ENCODE measurements at places on chromosomes 12 and 14.
A peak's percentile ranks its signal among the peaks of the same experiment; 100 is the strongest.

GRCh38 chr14:98137131-98138025 lies 1134.6 kb downstream of the BCL11B start:
- no peak for DNase-seq

DNA sequence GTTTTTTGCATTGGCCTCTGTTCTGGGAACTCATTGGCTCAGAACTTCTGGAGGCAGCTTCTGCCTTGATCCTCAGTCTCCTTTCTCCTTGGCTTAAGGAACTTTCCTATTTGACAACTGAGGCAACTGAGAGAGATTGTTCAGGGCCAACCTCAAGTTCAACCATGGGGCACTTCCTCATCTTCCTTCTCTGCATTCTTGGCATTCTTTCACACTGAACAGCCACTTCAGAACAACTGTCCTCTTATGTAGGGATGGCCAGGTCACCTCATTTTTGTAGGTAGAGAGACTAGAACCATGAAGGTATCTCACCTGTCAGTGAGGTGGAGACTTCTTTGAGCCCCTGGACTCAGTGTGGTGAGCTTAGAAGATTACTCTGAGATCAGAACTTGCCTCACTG lies 63.0 kb upstream of the NRXN3 start:
- no peak for DNase-seq

GRCh38 chr14:64711039-64711438 lies 6.8 kb downstream of the PLEKHG3 start:
- DNase-seq: no peak

GRCh38 chr12:11578461-11578993 lies 70.9 kb upstream of the ETV6 start:
- DNase-seq: no peak

DNA sequence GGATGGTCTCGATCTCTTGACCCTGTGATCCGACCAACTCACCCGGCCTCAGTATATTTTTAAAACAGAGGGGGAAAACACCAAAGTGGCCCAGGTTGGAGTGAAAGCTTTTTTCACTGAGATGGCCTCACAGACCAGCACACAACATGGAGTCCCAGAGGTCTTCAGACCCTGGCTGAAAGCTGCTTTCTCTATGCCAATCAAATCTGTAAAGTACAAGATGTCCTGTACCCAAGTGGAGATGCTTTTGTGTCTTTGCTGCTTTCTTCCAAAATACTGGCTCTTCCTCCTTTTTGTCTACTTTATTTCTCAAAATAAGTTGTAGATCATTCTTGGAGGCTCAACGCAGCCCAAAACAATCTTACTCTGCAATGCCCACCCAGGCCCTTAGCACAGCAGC lies 214.8 kb downstream of the MED13L start:
- no peak for DNase-seq

- no peak for DNase-seq
Observed at GRCh38 chr14:88599761-88600439, 37.1 kb downstream of the ZC3H14 start.

GRCh38 chr14:46399049-46399448 lies 252.5 kb downstream of the RPL10L start:
- DNase-seq: no peak

GRCh38 chr12:58918469-58918844 lies 1.8 kb downstream of the LRIG3 start:
- DNase-seq: no peak

DNA sequence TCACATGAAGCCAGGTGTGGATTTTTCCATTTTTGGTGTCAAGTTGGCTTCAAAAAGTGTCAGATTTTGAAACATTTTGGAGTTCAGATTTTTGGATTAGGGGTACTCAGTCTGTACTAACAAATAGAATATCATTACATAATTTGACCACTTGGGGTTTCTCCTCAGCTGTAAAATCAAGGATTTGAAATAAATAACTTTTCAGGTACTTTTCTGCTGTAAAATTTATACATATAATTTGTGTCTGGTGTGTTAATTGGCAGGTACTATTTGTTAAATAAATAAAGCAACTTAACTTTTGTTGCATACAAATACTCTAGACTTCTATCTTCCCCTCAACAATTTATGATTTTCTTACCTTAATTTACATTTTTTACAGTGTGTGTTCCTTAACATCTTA lies 234.1 kb upstream of the PRICKLE1 start:
- no peak for DNase-seq

DNA sequence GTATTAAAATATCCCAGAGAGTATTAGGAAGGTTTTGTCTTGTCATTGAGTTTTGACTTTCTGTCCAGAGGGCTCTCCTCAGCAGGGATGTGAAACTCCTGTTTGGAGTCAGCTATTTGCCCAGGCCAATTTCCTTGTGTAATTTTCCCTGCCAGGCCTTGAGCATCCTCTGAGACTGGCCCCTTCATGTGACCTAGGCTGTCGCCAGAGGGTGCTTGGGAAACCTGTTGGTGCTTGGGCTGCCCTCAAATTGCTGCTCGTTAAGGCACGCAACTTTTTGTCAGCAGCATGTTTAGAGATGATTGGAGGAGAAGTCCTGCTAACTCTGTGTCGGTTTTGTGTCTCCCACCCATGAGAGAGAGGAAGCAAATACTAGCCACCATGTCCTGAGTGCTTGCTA lies 39.1 kb downstream of the IQSEC3 start:
- DNase-seq: no peak

- DNase-seq: no peak
Observed at GRCh38 chr14:25895740-25896139, 702.1 kb downstream of the NOVA1 start.

GRCh38 chr12:57086493-57087009 lies 2.4 kb upstream of the NAB2 start:
- DNase-seq: peak; percentile 31

DNA sequence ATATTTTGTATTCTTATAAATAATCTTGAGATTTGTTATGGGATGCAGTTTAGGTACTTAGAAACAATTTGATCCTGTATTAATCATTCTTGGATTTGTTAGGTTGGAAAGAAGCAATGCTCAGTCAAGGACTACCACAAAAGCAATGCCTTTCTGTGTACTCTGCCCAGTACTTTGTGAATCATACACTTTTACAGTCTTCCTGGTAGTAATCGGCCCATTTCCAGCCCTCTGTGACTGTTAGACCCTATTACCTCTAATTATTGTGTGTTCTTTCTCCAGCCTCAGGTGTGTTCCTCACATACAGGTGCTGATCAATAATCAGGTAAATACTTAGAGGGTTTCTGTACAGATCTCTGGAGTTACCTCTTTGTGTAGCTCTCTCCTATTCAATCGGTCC lies 609.0 kb downstream of the KCNH5 start:
- DNase-seq: no peak

GRCh38 chr14:60188696-60189095 lies 23.5 kb upstream of the DHRS7 start:
- no peak for DNase-seq

- DNase-seq: no peak
Observed at GRCh38 chr14:106528717-106529116, 1002.3 kb downstream of the TMEM121 start.

DNA sequence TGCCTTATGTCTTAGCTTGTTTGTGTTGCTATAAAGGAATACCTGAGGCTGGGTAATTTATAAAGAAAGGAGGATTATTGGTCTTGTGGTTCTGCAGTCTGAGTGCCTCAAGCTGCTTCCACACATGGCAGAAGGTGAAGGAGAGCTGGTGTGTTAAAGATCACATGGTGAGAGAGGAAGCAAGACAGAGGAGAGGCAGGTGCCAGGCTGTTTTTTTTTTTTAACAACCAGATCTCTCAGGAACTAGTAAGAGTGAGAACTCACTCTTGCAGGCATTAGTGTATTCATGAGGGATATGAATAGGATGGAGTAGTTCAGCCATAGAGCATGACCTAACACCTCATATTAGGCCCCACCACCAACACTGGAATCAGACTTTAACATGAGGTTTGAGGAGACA lies 123.4 kb downstream of the CMAS start:
- DNase-seq: no peak

DNA sequence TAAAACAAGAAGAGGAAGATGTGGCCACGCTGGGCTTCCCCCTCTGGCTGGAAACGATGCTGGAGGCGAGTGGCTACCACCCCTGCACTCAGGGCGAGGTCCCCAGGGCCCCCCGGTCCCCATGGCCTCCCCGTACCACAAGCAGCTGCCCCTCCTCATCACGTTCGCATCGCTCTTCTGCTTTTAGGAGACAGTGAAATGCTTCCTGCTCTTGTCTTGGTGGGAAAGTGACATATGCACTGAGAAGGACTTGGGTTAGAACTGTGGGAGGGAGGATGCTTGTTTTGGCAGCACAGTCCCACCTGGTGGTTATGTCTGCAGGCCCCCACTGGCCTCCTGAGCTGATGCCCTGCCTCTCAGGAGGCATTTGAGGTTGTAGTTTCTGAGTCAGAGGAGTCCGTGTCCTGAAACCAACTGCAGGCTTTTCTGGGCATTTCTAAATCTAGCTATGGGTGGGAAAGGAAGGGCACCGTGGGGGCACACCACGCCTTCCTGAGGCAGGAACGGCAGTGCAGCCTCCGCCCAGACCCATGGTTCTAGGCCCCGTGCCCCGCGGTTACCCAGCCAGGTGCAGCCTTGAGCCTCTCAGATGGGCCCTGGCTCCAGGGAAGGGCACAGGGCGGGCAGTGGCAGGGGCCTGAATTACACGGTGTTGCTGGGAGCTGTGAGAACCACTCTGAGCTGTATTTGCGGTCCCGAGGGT lies 139.3 kb downstream of the ADGRD1 start:
- DNase-seq: no peak
